ENCODE measurements at places on chromosomes 7 and 10.
A peak's percentile ranks its signal among the peaks of the same experiment; 100 is the strongest.

DNA sequence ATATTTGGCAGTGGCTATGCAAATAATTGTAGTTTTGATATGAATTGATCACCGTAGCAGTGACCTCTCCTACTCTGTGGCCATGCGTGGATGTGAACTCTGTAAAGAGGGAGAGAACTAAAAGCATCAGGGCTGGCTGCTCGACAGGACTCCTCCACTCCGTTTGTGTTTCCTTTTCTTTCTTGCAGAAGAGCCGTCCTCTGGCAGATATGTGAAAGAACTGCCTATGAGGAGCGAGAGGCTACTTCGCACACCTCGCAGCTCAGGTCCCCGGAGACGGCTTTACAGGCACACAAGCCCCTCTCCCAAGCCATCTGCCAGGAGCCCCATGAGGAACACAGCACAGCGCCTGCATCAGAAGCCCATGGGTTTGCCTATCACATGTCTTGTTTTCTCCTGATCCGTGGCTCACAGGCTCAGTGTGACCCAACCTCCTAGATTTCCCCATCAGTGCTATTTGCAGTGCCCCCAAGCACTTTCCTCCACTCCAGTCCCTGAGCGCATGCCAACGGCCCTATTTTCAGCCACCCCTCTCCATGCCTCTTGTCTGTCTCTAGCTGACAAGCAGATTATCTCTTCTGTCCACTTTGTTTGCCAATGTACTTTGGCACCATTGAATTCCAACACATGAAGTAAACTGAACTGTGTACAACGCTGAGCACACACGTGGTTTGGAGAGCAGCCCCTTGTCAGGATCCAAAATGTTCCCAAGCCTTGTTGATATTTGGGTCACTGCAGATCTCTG lies 164.3 kb upstream of the AKR1E2 start:
- DNase-seq: no peak

DNA sequence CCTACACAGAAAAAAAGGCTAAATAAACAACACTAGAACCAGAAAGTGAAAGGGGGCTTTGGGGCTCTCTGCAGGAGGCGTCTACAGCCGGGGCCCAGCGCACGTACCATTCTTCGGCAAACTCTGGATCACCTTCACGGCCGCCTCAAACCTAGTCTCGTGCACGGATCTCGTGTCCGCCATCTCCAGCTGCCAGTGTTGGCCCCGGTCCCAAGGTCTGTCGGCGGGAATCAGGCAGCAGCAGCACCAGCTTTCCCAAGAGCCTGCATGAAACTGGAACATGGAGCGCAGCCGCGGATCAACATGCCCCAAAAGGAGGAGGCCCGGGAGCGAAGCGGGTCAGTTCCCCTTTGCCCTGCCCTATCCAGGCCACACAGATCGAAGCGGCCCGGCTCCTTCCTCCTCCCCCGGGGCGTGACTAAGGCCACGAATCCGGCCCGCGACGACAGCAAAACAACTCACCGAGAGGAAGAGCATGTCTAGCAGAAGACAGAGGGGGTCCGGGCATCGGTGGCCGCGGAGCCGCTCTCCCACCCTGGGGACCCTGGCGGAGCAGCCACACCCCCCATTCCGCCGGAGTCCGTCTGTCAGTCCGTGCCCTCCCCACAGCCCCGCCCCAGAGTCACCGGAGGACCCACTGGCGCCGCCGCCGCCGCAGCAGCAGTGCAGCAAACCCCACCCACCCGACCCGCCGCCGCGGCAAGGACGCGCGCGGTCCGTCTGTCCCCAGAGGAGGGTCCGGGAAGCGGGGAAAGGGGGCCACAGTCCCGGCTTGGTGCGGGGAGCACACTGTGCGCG lies at the start of gene ACBD5:
ACBD5 (minus strand) TSS at position 586 of the 798 bp plus-strand sequence; CDS start at position 477, 109 bp downstream.
- DNase-seq: peak; percentile 75

DNA sequence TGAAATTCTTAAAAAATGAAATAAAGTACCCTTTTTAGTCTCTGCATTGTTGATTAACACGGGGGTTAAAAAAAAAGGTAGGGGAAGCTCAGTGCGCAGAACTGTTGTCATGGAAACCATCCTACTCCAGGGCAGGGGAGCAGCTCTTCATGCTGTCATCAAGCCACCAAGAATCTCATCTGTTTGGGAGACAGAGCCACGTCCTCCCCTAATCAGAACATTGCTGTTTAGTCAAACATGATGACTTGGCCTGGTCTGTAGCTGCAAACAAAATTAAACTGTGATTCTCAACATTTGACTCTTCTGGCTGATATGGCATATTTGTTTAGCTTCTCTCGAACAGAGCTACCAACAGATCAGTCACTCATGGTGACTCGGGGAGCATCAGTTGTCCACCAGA lies 254.4 kb upstream of the KLF14 start:
- DNase-seq: no peak

DNA sequence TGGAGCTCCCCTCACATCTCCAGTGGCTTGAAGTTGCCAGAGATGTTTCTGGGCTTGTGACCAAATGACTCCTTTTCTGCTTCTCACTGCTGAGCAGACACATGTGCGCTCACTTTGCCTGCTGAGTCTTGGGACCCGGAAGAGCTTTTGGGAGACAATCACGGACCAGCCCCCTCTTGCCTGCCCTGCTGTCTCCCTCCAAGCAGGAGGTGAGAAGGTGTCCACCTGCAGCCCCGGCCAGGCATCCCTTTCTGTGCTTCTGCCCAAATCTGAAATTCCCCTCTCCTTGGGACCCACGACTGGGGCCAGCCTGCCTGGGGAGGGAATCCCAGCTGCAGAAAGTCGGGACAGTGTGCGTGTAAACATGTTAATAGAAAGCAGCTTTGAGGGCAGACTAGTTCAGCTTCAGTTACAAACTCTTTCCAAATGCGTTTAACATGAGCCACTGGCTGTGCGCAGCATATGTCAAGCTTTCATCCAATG lies 31.7 kb downstream of the HTRA1 start:
- no peak for DNase-seq

- no peak for DNase-seq
These were observed 38.3 kb upstream of the GHITM start for GRCh38 chr10:84101042-84101441.

GRCh38 chr7:106294334-106294733 lies 9.6 kb upstream of the NAMPT start:
- no peak for DNase-seq

- no peak for DNase-seq
These were observed 38.7 kb downstream of the CACNB2 start for GRCh38 chr10:18178854-18179483.

GRCh38 chr10:31204090-31204489 lies 114.9 kb upstream of the ZEB1 start:
- no peak for DNase-seq

DNA sequence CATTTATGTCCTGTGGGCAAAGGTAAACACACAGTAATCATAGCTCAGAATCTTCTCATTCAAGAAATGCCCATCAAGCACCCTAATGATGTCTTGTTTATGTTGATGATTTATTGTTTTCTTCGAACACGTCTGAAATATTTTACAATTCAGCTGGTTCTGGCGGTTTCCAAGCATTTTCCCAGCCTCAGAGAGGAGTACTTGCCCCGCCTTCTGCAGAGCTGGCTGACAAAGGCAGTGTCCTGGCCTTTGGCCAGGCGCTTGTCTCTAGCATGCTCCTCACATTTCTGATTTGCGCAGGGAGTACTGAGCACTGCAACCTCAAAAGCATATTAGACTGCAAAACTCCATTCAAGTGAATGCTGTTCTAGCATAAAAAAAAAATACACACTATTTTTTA lies 314.2 kb upstream of the GNAI1 start:
- no peak for DNase-seq

DNA sequence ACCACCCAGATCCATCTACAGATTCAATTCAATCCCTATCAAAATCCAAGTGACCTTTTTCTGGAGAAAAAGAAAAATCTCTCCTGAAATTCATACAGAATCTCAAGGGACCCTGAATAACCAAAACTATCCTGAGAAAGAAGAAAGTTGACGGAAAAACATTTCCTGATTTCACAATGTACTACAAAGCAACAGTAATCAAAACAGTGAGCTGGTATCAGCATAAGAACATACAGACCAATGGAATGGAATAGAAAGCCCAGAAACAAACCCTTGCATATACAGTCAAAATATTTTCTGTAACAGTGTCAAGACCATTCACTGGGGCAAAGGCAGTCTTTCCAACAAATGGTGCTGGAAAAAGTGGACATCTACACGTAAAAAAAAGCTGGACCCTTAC lies 89.9 kb downstream of the JMJD1C start:
- no peak for DNase-seq

All from GF-D8 (cell line).